MCF 10A (cell line): ENCODE measurements at places on chromosomes 11 and 22. TPM values are rescaled to one million over a fixed set of nuclear protein-coding genes. Genes with fewer than 3 reads are reported as not detected.

APOBEC3F gene
- total RNA-seq, result 1.3 and 1.4 TPM in 2 replicates

KDM4D gene
- 1.1 and 1.3 TPM in 2 replicates for total RNA-seq

BATF2 gene
- 1.3 and 1.6 TPM in 2 replicates for total RNA-seq

GRCh38 chr22:39502789-39503409 lies 809 bp downstream of the MIEF1 start:
- peak overlapping the region; percentile 59 for H3K27ac ChIP-seq
- peaks cover 40% of the 10 kb centered on the region for H3K36me3 ChIP-seq
- no peaks in the 10 kb centered on the region for H3K27me3 ChIP-seq
- no peak for DNase-seq
- peak overlapping the region; percentile 79 for H3K4me3 ChIP-seq
